Subcutaneous preadipocyte (primary cell): ENCODE measurements at places on chromosomes 11 and 22. TPM values are rescaled to one million over a fixed set of nuclear protein-coding genes. Genes with fewer than 3 reads are reported as not detected.

Gene OR51B2
- total RNA-seq, result not detected in 2 replicates

Gene GTSE1
- total RNA-seq, result 8.8 and 21.7 TPM in 2 replicates

Gene CELSR1
- total RNA-seq, result 0.20 and 1.1 TPM in 2 replicates

Gene PTPRCAP
- total RNA-seq, result 0.78 and 1.1 TPM in 2 replicates

Gene MS4A3
- total RNA-seq, result not detected in 2 replicates

Gene BRSK2
- under 0.01 TPM in 1 of 2 replicates, not detected in the other for total RNA-seq

Gene C11orf16
- not detected in 2 replicates for total RNA-seq

Gene OR8G1
- total RNA-seq, result not detected in 2 replicates

Gene OR52N4
- not detected in 2 replicates for total RNA-seq

Gene FXYD6
- total RNA-seq, result not detected in 2 replicates

Gene MS4A4E
- not detected in 2 replicates for total RNA-seq

Gene SLC22A25
- total RNA-seq, result not detected in 2 replicates

Gene GRIA4
- not detected in 2 replicates for total RNA-seq

Gene TECTA
- 0.20 and 0.73 TPM in 2 replicates for total RNA-seq

Gene MS4A6E
- not detected in 2 replicates for total RNA-seq

Gene FBLN1
- total RNA-seq, result 115 and 199 TPM in 2 replicates

Gene NCR3LG1
- total RNA-seq, result 14.7 and 27.6 TPM in 2 replicates

Gene VEGFB
- total RNA-seq, result 26.0 and 29.4 TPM in 2 replicates

Gene NLRP14
- total RNA-seq, result under 0.01 and 0.20 TPM in 2 replicates

Gene B3GAT3
- total RNA-seq, result 28.0 and 42.3 TPM in 2 replicates

Gene CHEK2
- 23.5 and 25.8 TPM in 2 replicates for total RNA-seq

Gene GDPD4
- total RNA-seq, result not detected in 2 replicates

Gene ZBTB16
- 37.1 and 76.4 TPM in 2 replicates for total RNA-seq

Gene PATE2
- 0.20 and 0.37 TPM in 2 replicates for total RNA-seq

Gene VSTM5
- total RNA-seq, result 0.37 TPM in 1 of 2 replicates, not detected in the other

Gene NCF4
- total RNA-seq, result not detected in 2 replicates

Gene CCDC15
- total RNA-seq, result 3.3 and 7.0 TPM in 2 replicates

Gene TRIM48
- total RNA-seq, result not detected in 2 replicates

Gene UPK3A
- not detected in 2 replicates for total RNA-seq

Gene RAB30
- total RNA-seq, result 5.9 and 11.0 TPM in 2 replicates

Gene SHANK3
- 0.73 and 2.2 TPM in 2 replicates for total RNA-seq

Gene CCDC73
- total RNA-seq, result not detected in 2 replicates

Gene KCNJ11
- total RNA-seq, result not detected in 2 replicates

Gene PRAME
- total RNA-seq, result 0.20 and 0.37 TPM in 2 replicates

Gene SUSD2
- 2.9 and 15.6 TPM in 2 replicates for total RNA-seq

Gene PHLDB1
- 148 and 163 TPM in 2 replicates for total RNA-seq

Gene CASP12
- total RNA-seq, result not detected in 2 replicates

Gene TP53I11
- total RNA-seq, result 5.5 and 13.2 TPM in 2 replicates

Gene GLB1L2
- total RNA-seq, result 1.1 and 3.5 TPM in 2 replicates

Gene UCP3
- total RNA-seq, result 0.73 and 0.78 TPM in 2 replicates

Gene MMP13
- not detected in 2 replicates for total RNA-seq

Gene MRGPRX3
- total RNA-seq, result not detected in 2 replicates

Gene ALX4
- total RNA-seq, result not detected in 2 replicates

Gene SEC14L3
- not detected in 2 replicates for total RNA-seq

Gene MFRP
- total RNA-seq, result not detected in 2 replicates
